IPS DF 19.7 (cell line): ENCODE measurements at places on chromosomes 7 and 10.
A peak's percentile ranks its signal among the peaks of the same experiment; 100 is the strongest.

DNA sequence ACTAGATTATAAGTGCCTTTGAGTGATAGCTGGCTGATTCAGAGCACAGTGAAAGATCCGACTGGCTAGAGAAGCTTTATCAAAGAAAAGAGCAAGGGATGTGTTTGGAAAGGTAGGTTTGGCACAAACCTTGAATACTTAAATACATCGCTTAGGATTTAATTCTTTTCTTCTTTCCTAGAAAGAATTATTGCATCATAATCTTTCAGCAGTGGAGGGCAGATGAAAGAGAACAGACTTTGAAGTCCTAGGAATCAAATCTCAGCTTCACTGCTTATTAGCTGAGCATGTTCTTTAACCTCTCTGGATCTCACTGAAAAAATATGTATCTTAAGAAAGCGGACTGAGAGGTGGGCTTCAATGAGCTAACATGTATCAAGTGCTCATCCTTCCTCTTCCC, 122.8 kb downstream of the ZNF365 start:
- DNase-seq, result no peak

DNA sequence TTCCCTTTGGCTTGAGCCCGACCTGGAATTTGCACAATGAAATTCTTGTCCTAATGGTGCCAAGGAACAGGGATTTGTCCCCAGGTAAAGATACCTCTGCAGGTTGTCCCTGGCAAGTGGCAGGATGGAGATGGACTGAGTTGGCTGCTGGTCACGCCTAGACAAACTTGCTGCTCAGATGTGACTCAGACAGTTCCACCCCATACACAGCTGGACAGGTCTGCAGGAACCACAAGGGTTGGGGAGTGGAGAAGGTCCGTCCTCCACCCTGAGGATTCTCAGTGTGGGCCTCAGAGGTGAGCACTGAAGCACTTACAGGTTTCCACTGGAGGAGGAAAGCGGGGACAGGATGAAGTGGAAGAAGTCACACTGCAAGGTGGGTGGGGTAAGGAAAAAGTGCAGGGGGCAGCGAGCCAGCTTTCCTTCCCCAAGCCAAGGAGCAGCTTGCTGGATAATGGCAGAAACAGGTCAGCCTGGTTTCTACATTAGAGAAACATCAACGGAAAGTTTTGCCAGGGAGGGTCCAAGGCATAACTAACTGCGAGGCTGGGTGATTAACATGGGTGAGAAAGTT, 20.5 kb downstream of the ITPRIP start:
- no peak for DNase-seq

DNA sequence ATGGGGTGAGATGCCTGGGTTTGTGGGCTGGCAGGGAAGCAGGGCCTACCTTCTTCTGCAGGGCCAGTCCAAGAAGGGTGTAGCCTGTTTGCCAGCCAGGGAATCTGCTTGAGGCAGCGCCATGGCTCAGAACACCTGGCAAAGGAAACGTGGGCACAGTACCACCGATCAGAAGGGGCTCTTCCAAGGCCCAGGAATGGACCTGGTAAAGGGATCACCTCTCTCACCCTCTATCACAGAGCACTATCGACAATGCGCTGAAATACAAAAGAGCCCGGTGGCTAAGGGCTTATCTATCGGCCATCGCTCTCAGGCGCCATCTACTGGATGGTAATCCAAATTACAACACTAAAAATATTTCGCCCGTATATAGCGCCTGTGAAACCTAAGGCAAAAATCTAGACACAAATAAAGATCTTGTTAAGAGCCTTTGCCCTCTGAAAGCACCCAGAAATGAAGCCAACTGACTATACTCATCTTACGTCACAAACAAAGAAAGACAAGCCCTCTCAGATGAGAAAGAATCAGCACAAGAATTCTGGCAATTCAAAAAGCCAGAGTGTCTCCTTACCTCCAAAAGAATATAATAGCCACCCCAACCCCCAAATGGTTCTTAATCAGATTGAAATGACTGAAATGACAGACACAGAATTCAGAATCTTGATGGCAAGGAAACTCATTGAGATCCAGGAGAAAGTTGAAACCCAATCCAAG, 217.8 kb upstream of the HPS1 start:
- peak; percentile 38 for DNase-seq

- peak; percentile 33 for DNase-seq
Measured at GRCh38 chr10:18044976-18045720, 93.4 kb downstream of the SLC39A12 start.

- no peak for DNase-seq
Measured at GRCh38 chr7:89680161-89680560, 474.1 kb upstream of the STEAP1 start.

- DNase-seq, result no peak
Measured at GRCh38 chr7:22302951-22303423, 54.0 kb downstream of the RAPGEF5 start.

DNA sequence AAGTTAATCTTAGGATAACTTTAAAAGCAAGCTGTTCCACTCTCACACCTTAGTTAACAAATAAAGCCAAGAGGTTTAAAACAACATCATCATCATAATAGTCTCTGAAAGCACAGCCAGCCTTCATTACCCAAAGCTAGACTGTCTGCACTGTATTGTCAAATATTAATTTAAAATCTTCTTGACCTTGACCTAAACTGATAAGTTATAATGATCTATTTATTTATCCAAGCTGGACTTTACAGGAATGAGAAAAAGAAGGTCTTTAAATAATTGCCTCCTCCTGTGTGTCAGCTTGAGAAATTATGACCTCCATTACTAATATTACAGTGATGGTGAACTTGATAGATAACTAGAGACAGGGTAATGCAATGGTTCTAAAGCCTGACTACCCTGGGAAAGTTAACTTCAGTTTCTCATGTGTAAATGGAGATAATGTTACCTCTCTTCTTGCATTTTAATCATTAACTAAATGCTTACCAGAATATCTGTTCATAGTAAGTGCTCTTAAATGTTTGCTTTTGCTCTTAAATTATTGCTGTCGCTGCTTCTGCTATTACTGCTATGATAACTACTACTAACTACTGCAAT, 111.0 kb downstream of the KAT6B start:
- DNase-seq, result no peak

- DNase-seq, result no peak
Measured at GRCh38 chr10:30456266-30456665, 22.3 kb downstream of the MAP3K8 start.

DNA sequence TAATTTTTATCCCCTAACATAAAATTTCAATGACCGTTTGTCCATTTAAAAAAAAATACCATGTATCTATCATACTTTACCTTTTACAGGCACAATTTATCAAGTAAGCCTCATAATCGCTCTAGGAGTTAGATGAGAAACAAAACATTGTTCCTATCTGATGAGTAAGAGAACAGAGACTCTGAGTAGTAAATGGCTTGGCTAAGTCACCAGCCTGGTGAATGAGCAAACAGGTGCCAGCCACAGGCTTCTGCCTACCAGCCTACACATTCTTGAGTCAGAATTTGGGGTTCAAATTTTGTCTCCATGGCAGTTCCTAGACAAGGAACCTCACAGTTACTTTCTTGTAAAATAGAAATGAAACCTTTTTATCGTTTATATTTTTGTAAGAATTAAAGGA, 235.4 kb downstream of the HGF start:
- DNase-seq, result no peak

- no peak for DNase-seq
Measured at GRCh38 chr10:16988900-16989299, 140.7 kb downstream of the CUBN start.

GRCh38 chr7:6271694-6272440, 557 bp downstream of the CYTH3 start:
- DNase-seq, result no peak

DNA sequence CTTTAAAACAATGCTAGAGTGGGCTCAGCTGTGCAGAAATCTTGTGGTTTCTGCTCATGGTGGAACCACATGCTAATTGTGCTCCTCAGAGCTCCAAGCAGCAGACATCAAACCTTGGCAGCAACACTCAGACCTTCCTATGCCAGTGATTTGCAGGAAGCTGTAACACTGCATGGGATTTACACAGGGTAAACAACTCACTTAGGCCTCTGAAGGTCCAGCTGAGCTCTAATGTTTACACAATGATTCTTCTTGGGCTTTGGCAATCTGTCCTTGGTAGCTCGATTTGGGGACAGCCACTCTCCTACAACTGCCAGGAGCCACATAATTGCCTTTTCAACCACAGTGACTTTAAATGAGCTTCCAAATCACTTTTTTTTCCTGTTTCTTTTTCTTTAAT, 97.7 kb upstream of the PDLIM1 start:
- no peak for DNase-seq
